ENCODE measurements at places on chromosomes 2 and 18.

DNA sequence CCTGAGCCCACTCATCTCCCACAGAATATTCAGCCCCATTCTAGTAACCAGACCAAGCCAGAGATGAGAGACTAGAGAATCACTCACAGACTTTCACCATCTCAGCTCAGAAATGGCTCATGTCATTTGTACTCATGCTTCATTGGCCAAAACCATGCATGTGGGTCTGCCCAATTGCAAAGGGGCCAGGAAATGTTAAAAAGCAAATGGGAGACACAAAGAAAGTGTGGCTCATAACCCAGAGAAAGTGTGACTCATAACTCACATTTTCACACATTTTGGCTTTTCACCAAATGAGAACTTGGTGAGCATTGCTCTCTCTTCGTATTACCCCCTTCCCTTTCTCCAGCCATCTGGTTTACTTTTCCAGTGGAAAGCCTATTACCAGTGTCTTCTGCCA is 66.2 kb downstream of the MDH1 start:
- no peak for DNase-seq

DNA sequence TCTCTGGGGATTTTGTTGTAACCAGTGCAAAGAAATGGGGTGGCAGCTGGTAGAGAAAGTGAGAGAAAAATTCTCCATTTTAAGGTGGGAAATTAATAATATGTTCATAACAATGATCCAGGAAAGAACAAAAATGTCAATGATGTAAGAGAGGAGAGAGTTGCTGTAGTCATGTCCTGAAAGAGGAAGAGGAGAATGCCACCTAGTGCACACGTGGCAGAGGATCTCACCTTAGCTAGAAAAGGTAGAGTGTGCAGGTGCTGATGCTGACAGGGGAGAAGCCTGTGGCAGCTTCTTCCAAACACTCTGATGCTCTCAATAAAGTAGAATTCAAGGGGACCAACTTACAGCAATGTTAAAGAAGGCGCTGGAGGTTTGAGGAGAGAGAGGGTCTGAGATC is 282.9 kb upstream of the PKDCC start:
- DNase-seq: no peak

- no peak for DNase-seq
These were observed 109.6 kb downstream of the ICOS start for GRCh38 chr2:204046145-204046544.

DNA sequence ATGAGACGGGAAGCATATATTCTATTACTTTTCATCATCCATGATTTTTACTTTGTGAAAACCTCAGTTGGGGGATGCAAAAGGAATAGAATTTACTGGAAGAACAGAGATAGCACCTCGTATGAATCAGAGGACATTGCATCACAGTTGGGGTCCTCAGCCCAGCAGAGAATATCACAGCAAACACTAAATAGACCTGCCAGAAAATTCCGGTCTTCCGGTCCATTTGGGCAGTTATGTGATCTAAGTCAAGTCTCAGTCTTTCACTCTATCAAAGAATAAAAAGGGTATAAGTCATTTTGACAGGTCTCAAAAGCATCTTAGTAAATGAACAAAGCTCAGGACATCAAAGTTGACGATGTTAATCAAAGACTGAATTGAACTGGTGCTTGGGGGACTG is 1100.6 kb downstream of the DPP10 start:
- DNase-seq: no peak

GRCh38 chr2:112699984-112700667 is 20.7 kb upstream of the NT5DC4 start:
- no peak for DNase-seq

DNA sequence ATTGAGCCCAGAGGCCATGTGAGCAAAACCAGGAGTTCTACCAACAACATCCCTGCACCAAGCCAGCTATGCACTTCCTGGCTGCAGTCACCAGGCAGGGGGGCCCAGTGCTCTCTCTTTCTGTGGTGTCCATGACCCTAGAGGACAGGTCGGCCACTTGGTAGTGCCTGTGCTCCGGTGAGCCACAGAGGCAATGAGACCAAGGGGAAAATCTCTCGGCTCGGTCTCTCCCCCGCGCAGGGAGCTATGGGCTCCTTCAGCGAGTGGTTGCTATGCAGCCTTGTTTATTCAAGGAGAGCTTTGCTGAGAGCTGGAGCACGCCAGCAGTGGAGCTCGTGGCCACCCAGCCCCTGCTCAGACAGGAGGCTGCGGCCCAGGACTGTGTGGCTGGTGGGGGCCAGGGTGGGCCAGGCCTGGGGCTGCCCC is at the start of gene TOGARAM2:
Gene TOGARAM2, plus strand, starts transcription at position 283 of the 426 bp plus-strand sequence. CDS start 13,537 bp downstream, outside the sequence.
- DNase-seq: no peak

DNA sequence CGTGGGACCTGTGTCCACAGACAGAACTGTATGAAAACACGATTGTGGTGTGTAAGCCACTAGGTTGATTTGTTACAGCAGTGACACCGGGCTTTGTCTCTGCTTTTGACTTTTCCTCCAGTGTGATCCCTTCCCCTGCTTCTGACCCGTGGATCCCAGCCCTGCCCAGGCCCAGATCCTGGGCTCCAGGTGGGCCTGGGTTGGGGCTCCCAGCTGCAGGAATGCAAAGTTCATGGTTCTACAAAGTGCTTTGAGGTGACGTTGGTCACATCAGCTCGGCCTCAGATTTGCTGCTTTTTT is 26.8 kb downstream of the HPCAL1 start:
- no peak for DNase-seq

DNA sequence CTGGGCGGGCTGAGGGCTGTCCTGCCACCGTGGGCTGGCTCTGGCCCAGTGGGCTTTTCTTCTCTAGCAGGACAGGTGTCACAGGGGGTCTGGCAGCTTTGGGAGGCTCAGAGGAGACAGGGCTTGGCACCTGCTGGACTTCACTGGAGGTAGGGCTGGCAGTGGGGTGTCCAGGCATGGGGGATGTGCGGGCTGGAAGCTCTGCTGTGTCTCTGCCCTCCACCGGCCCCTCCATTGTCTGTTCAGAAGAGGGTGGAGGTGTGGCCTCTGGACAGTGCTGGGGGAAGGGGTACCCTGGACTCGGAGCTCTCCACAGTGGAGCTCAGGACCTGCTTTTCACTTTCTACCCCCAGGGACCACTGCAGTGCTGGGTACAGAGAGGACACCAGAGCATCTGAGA is 9.2 kb downstream of the PTPRN start:
- peak; percentile 73 for DNase-seq

- DNase-seq: no peak
These were observed 483.6 kb downstream of the EPHA4 start for GRCh38 chr2:221088506-221088905.

GRCh38 chr2:113124984-113125855 is 2.2 kb upstream of the IL1RN start:
- DNase-seq: no peak

DNA sequence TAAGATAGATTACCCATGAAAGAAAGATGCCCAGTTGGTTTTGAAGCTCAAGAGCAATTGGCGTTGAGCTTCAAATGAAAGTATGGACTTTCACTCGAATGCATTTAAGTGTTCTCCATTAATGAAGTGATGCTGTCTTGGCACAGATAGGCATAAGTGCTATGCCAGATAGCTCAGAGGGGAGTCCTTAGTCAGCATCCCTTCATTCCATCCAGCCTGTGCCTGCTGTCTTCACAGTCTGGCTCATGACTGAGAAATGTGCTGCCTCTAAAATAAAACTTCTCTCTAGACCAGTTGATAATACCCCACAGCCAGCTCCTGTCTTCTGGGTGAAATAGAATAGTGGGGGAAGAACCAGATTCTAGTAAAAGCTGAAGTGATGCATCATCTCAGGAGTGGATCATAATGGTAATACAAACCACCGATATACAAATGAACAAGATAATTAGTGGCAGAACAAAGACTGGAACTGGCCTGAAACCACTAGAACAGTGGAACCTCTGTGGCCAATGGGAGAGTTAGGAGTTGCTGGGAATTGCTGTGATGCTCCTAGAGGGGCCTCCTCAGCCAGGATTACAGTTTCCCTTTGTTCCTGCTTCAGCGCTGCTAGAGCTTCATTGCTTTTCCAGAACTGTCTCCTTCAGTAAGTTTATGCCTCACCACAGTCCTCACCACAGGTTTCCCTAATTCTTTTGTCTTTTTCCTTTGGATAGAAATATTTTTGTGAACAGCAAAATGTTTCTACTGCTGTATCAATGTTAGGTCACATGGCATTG is 359.3 kb downstream of the KIAA1328 start:
- DNase-seq: no peak

DNA sequence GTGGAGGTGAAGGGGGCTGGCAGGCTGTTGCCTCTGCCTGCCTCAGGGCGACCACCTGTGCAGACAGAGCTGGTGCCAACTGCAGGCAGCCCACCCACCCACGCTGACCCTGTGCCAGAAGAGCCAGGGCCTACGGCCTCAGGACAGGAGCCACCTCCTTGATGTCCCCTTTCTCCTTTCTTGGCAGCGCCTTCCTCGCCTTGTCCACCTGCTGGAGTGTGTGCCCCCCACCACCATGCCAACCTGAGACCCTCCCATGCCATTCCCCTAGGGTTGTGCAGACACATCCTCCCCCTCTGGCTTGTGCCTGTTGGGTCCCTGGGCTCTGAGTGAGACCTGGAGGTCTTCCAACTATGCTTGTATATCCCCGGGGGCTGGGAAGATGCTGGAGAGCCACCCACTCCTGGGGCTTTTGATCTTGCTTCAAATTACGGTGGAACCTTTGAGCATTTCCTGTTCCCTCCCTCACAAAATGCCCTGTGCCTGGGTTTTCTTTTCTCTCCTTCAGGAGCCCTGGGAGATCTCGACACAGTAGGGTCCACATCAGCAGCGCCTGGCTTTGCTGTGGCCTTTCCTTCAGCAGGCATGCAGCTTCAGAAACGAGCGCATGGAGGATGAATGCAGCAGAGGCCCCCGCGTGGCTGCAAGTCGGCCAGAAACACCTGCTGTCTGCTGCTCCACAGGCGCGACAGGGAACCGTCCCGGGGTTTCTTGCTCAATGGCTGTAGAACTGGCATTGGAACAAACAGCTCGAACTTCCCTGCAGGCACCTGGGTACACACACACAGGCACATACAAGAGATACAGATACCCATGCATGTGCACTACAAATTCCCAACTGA is 65.9 kb upstream of the SH3RF3 start:
- no peak for DNase-seq

DNA sequence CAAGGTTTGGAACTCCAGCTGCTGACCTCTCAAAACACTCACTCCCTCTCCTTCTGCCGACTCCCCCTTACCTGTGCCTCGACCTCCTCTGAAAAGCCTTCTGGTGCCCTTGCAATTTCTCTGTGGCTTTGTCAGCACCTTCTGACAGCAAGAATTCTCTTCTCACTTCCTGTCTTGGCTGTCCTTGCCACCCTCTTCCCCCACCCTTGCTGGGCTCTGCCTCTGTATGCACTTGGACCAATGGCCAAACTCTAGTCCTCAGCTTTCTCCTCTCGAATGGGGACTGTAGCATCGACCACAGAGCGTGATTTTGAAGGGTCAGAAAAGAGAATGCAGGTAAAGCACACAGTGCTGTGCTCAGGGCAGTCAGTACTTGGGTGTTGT is 99.0 kb downstream of the HS1BP3 start:
- no peak for DNase-seq

- no peak for DNase-seq
These were observed 205.5 kb downstream of the ZNF521 start for GRCh38 chr18:25146512-25146910.

DNA sequence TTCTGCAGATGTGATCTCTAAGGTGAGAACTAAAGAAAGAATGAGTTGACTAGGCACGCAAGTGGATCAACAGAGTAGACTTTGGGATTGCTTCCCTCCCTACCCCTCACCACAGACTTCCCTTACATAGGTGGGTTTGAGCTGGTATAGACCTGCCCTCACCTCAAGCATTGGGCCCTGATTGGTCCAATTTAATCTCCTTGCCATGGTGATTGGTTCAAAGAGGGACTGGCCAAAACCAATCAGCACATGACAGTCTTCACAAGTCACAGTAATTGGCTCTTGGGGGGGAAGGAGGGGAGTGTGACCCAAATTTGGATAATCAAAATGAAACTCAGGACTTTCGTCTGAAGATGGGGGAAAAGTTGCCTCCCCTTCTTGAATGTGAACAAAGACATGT is 36.6 kb upstream of the LNPK start:
- DNase-seq: no peak

- DNase-seq: no peak
These were observed 193.8 kb upstream of the ARL4C start for GRCh38 chr2:234690569-234691213.

GRCh38 chr18:57523171-57523956 is 63.1 kb downstream of the FECH start:
- DNase-seq: no peak

DNA sequence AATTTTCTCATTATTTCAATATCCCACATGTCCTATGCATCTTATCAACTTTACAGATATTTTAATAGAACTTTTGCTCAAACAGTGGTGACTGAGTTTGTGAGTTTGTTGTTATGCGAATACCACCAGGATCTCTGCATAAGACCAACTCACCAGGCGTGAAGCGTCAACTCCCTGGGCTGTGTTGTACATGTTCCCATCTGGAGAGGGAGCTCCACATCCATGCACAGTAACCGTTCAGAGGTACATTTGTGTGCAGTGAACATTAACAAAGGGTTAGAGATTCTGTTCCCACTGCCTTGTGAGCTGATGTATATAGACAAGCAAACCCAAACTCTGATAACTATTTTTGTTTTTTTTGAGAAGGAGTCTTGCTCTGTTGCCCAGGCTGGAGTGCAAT is 188.7 kb downstream of the MYT1L start:
- DNase-seq: no peak

- no peak for DNase-seq
These were observed 78.4 kb downstream of the CD8B2 start for GRCh38 chr2:106565599-106565998.

DNA sequence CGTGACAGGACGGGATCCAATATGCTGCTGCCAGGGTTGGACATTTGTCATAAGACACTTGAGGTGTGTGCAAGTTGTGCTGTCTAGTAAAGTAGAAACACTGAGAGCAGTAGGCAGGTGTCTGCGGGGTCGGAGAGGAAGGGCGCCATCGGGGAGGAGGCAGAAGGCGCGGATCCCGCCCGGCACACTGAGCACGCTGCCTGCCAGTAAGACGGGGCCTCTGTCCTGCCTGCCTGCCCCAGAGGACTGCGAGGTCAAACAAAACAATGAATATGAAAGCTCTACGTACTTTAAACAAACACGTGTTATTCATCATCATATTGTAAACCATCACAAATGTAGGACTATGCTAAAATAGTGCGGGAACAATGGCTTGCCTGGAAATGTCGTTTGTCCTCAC is 349.3 kb upstream of the SALL3 start:
- DNase-seq: peak; percentile 70

- DNase-seq: no peak
These were observed 172.5 kb downstream of the SMAD2 start for GRCh38 chr18:47758000-47758399.

DNA sequence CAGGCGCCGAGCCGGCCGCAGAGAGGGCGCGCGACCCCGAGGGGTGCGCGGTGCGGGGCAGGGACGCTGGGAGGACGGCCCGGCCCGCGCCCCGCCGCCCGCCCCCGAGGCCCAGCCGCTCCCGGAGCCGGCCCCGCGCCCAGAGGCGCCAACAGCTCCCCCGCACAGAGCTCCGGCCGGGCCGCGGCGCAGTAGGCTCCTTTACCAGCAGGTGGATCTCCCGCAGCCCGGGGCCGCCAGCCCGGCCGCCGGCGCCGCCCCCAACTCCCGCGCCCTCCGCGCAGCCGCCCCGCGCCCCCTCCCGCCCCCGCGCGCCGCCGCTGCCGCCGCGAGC is 258 bp downstream of the MGAT4A start:
- DNase-seq: peak; percentile 89

Data from posterior vena cava (tissue), 2 donors.